ENCODE measurements at places on chromosomes 3 and 15. TPM values are rescaled to one million over a fixed set of nuclear protein-coding genes. Genes with fewer than 3 reads are reported as not detected.

DNA sequence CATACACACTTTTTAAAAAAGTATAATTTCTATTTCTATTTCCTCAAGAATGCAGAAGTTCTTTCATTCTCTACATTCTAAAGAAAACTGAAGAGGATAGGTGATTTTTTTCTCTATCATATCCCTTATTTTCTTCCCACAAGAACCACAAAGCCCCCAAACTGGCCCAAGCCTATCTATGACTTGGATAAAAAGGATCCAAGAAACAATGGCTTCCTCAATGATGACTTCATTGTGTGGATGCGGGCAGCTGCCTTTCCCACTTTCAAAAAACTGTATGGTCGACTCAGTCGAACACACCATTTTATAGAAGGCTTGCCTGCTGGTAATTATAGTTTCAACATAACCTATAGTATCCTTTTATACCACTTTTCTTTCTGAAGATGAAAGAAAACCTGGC is 52.9 kb upstream of the TBC1D23 start:
- no peak for DNase-seq

The GCNT3 gene
- total RNA-seq = 0.20 TPM

- no peak for DNase-seq
Observed at GRCh38 chr3:97882975-97883598, 61.3 kb downstream of the CRYBG3 start.

GRCh38 chr3:100710261-100710968 is 1.1 kb downstream of the TFG start:
- DNase-seq = no peak

GRCh38 chr3:53824795-53825194 is 21.4 kb downstream of the CHDH start:
- DNase-seq = no peak

DNA sequence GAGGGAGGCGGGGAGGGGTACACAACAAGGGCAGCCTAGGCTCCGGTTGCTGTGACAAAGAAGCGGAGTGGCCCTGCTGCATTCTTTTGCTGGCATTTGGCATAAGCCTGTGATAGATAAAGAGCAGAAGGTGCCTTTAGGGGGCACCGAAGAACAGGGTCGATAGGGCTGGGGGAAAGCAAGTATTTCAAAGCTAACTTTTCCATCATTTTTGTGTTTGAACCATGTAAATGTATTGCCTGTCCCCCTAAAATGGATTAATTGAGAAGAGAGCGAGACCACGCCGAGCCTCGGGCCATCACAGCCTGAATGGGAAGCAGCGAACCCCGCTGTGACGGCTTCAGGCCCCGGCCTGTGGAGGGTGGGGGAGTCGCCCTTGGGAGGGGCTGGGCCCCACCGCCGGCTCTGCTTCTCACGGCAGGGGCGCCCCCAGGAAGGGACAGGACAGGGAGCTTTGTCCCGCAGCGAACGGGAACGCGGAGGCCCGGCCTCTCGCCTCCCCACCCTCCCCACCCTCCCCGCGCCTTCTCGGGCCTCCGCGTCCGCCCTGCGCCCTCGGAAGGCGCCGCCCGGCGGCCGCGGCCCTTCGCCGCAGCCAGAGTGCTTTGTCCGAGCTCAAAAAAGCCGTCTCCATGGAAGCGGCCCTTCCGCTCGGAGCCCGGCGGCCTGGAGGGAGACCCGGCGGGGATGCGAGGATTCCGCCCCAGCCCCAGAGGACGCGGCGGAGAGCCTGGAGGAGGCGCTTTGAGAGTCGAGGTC is 32.4 kb upstream of the ALDH1L1 start:
- DNase-seq = peak; percentile 84

The ZNF35 gene
- total RNA-seq = 13.9 TPM

The CHL1 gene
- 0.27 TPM for total RNA-seq

GRCh38 chr15:90677807-90678790 is 39.0 kb upstream of the BLM start:
- no peak for DNase-seq

GRCh38 chr3:22161315-22161714 is 410.3 kb upstream of the ZNF385D start:
- DNase-seq = no peak

The FSTL1 gene
- total RNA-seq = 271 TPM

DNA sequence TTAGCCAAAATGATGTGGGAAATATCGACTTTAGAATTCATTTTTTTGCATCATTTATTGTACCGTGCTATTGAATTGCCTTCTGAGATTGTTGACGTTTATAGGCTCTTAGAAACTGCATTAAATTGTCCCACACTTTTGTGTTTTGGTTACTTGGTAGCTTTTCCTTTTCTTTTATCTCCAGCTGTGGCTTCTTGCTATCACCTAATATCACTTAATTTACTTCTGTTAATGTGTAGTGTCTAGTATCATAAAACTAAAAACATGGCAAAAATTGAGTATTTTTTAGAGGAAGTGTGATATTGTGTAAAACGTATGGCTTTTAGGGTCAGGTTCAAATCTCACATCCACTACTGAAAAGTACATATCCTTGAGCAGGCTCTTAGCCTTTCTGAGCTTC is 11.2 kb downstream of the TMOD3 start:
- DNase-seq = no peak

The AHSG gene
- total RNA-seq = 1.5 TPM

- no peak for DNase-seq
Observed at GRCh38 chr3:158085358-158085757, 20.9 kb downstream of the SHOX2 start.

The CCDC54 gene
- total RNA-seq = not detected

The ZFYVE19 gene
- total RNA-seq = 17.3 TPM

DNA sequence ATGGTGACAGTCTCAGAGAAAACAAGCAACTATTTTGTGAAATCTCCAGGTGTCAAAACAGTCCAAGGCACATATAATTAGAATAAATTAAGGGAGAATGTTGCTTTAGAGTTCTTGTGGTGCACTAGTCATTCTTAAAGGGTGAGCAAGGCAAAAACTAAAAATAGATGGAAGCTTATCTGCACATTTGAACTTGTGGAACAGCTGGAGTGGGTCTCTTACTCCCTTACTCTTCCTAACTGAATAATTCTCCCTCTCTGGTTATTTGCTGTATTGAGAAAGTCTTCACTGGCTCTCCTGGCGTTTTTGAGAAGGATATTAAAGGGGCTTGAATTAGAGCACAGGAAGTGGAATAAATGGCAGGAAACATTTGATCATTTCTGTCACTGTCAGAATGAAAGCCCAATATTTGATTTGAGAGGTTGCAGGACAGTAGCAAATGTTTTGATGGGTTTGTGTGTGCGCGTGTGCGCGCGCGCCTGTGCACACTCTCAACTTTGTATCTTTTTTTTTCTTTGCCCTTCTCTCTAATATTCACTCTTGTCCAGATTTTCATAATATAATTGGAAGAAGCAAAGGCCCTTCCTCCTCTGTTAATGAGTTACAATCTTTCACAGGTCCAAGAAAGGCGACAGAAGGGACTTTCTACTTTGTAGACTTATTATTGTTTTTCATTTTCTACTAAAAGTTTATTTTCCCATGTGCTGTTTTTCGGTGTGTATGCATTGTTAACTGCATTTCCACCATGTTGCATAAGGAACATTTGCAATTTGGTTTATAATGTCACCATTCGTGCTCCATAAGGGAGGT is 40.9 kb downstream of the AKAP13 start:
- no peak for DNase-seq

The PLA2G4F gene
- 0.16 TPM for total RNA-seq

- DNase-seq = no peak
Observed at GRCh38 chr3:144164352-144164751, 192.7 kb downstream of the DIPK2A start.

The C3orf49 gene
- not detected for total RNA-seq

- DNase-seq = no peak
Observed at GRCh38 chr3:116000311-116000710, 377.0 kb downstream of the GAP43 start.

DNA sequence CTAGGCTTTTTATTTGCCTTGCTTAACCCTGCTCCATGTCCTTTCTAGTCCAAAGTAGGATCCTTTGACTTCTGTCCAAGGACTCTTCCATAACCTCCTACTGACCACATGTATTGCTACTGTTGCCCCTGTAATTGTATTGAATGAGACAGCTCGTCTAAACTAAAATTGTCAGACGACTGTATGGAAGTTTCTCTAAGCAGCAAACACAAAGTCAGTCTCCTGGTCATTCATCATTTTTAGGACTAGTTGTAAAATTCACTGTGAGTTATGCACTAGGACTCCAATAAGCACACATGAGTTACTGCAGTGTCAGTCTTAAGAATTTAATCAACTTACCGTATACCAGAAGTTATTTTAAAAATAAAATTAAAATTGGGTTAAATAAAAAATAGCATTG is 32.8 kb downstream of the SLTM start:
- DNase-seq = no peak

- DNase-seq = no peak
Observed at GRCh38 chr3:73480187-73480672, 144.5 kb downstream of the PDZRN3 start.

DNA sequence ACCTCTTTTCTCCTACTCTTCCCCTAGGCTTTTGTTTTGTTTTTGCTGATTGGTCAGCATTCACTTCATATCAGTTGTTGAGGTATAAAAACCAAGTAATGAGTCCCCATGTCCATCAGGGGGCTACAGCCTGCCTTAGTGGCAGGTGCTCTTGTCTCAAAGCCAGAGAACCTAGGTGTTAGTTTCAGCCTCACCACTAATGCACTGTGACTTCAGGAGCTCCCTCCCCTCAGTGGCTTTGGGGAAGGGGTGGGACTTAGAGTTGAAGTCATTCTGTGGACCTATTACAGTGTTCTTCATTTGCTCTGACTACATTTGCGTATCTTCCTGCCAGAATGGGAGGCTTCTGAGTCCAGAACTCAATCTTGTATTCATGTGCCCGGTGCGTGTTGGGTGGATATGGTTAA is 41.6 kb downstream of the NR2C2 start:
- peak; percentile 34 for DNase-seq

The NDN gene
- 45.1 TPM for total RNA-seq

DNA sequence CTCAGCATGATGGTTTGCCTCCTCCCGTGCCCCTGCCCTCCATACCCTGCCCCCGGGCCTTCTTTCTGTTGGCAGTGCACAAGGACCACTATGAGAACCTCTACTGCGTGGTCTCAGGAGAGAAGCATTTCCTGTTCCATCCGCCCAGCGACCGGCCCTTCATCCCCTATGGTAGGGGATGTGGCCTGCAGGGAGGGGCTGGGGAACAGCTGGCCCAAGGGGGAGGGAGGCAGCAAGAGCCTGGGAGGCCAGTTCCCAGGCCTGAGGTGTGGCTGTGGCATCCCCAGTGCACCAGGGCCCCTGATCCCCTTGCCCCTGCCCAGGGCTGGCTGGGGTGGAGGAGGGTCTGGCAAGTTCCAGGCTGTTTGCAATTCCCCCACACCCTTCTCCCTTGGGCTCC is 2.6 kb upstream of the PLA2G4B start:
- no peak for DNase-seq

DNA sequence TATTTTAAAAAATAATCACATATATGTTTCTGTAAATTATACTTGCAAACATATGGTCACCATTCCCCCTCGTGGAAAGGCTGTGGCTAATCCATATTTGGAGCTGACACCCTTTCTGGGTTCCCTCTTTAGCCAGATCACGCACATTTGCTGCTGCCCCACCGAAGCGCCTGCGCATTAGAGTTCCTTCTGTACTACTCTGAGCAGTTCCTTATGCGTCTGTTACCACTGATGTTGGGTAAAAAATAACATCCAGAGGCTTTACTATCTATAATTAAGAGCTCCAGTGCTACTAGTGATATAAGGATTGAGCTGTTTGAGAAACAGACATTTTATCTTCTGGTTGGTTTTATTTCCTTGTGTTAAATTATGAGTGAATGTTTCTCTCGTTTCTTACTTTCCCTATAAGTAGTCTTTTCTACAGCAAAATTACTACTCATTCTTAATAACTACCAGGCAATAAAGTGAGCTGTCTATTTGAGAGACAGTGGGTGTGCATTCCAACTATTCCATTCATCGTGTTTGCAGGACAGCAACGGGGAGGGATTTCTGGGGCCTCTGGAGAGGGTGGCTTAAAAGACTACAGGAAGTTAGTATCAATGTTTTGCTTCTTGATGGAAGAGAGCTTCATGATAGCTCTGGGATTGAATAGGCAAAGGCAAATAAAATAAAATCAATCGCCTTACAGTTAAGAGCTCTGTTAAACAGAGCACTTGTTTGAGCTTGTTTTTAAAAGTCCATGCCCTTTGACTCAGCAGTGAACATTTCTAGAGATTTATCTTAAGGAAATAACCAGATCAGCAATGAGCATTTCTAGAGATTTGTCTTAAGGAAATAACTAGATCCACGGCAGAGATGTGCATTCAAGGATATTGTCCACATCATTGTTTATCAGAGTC is 245.2 kb downstream of the CD47 start:
- no peak for DNase-seq

- no peak for DNase-seq
Observed at GRCh38 chr15:83250781-83251180, 33.7 kb downstream of the BNC1 start.

The TP63 gene
- 0.09 TPM for total RNA-seq

Measured in WTC11 (cell line).